ENCODE measurements at places on chromosomes 4 and X.
A peak's percentile ranks its signal among the peaks of the same experiment; 100 is the strongest.

DNA sequence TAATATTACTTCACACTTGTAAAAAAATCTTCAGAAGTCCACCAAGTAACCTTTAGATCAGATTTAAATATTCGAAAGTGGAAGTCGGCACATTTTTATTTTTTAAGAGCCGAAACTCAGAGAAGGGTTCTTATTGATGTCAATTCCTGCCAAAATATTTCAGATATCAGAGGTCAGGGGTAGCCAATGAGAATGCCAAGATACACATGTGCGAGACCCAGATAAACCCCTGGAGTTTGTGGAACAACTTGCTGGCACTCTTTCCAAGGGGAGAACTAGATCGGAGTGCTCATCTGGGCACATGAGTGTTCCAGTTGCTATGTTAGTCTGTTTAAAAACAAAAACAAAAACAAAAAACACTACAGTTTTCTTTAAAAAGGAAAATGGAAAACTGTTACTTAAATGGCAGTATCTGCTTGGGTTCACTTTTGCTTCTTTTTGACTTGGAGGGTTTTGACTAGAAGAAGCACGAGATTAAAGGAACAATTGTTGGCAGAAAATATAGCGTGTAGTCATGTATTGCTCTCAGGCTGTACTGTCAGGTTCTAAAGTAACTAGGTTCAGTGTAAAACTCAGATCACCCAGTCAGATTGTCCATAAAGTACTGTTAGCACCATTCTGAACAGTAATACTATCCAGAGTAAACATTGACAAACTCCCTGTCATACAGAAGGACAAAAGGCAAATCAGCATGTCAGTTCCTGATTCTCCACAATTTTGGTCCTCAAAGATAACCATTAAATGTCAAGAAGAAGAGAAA is 188.0 kb upstream of the PACRGL start:
- no peak for DNase-seq

GRCh38 chrX:23883737-23884354 is 23.9 kb downstream of the APOO start:
- no peak for DNase-seq

- no peak for DNase-seq
Observed at GRCh38 chr4:186074189-186074588, 5.2 kb downstream of the TLR3 start.

DNA sequence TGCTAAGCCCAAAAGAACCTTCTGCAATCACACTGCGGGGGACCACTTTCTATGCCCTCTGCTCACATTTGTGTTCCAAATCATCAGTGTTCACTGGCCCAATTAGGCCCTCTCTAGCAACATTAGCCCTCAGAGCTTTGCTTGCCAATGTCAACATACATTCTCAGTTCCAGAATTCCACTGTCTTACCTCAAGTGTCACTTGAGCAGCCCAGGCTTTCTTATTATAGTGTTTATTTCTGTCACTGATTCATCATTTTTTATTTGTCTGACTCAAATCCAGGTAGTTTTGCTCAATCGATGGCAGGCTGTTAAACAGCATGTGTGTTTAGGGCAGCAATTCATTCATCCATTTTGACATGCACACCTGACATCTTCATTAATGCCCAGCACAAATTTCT is 291.2 kb downstream of the TEX13A start:
- DNase-seq: no peak

GRCh38 chrX:68892651-68893050 is 63.8 kb downstream of the EFNB1 start:
- no peak for DNase-seq

DNA sequence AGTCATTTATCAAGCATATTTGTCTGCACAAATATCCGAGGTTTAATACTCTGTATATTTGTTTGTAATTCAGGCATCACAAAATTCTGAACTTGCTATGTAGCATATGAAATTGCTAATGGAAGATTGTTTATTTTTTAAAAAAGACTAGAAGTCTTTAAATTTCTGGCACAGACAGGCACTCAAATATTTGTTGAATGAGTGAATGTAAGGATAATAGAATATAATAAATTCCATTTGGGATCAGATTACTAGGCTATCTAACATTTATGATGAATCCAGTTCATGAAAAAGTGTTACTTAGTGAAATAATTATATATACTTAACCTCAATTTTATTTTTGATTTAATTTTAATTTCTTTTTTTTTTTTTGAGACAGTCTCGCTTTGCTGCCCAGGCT is 30.4 kb upstream of the TEC start:
- DNase-seq: no peak

DNA sequence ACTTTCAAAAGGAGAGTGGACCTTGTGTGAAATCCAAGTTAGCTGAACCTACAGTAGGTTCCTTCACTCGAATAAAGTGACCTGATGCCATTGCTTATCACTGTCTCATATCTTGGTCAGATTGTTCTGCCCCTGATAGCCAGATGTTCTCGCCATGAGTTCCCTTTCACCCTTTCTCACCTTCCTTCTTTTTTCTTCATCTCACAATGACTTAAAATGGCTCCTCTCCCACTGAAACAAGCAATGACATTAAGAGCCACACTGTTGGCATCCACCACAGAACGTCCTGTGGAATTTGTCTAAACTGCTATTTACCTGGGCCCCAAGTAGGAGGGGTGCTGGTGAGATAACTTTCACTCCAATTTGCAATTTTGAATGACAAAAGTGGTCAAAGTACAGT is 227.6 kb upstream of the PPP1R2C start:
- no peak for DNase-seq

- no peak for DNase-seq
Observed at GRCh38 chrX:12162420-12162819, 24.1 kb downstream of the FRMPD4 start.

GRCh38 chr4:126440297-126440696 is 1125.5 kb downstream of the FAT4 start:
- no peak for DNase-seq

- DNase-seq: peak; percentile 19
Observed at GRCh38 chr4:48483777-48484493, 792 bp downstream of the SLC10A4 start.

- DNase-seq: no peak
Observed at GRCh38 chr4:144801731-144802130, 155.8 kb downstream of the HHIP start.

- no peak for DNase-seq
Observed at GRCh38 chr4:39626261-39626660, 12.4 kb downstream of the SMIM14 start.

- no peak for DNase-seq
Observed at GRCh38 chr4:42513748-42514492, 116.6 kb downstream of the SHISA3 start.

GRCh38 chrX:70476934-70477733 is 32.5 kb downstream of the DLG3 start:
- DNase-seq: no peak

DNA sequence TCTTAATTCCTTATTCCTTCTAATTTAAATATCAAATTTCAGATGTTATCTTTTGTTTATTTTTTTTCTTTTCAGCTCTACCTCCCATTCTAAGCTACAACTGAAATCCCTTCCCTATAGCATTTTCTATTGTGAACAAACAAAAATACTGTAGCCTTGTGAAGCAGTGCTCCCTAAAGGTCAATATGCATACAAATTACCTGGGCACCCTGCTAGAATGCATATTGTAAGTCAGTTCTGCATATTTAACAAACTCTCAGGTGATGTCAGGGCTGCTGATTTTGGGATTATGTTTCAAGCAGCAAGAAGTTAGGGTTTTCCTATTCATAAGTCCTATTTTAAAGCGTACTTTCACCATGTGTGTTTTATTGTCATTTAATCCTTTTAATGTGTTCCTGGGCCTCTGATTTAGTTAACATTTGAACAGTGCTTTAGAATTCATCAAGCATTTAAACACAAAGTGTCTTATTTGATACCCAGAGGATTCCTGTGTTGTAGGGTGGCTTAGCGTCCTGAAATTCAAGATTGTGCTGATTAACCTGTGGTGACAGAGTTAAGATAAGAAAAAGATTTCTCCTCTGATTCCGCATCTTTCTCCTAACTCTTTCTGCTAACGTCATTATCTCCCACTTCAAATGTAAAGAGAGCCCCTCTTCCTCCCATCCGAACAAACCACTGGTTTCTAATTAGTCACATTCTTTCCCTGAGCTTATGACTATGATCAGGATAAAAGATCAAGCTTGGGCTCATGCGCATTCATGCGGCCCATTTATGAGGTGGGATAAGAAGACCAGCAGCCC is 221.3 kb downstream of the ANK2 start:
- no peak for DNase-seq

- no peak for DNase-seq
Observed at GRCh38 chrX:49978176-49978575, 55.8 kb downstream of the CLCN5 start.

DNA sequence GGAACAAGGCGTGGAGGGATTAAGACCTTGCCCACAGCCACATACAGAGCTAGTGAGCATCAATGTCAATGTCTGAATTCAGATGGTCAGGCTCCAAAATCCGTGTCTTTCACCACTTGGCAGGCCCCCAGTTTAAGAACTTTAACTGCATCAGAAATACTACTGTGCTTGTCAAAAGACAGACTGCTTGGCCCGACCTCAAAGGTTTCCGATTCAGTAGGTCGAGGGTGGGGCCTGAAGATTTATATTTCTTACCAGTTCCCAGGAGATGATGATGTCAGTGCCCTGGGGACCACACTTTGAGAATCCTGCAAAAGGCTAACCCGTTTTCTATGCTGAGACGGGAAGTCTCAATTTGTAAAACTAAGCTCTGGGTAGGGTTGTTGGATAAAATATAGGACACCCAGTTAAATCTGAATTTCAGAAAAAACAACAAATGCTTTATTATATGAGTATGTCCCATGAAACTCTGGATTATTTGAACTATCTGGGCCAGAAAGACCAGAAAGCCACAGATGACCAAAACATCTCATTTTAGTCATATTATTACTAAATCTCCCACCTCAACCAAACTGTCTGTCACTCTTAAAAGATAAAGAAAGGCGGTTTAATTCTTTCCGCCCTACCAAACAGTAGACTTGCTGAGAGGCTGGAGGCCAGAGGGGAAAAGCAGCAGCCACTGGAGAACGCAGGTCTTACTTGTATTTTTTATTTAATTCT is 42.7 kb downstream of the GATB start:
- DNase-seq: no peak

DNA sequence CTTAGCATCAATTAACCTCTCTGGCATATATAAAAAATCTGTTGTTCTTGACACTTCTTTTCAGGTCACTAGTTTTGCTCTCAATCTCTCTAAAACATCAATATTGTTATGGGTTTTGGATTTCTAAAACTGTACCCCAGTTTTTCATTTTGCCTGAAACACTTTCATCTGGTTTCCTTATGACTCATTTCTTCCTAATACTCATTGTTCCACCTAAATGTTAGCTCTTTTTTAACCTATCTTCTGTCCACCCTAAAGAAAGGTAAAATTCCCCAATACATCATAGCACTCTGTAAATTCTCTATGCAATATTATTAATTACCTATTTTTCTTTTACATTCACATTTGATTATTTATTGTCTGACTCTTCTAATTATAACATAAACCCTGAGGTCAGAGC is 575.5 kb upstream of the NDST4 start:
- DNase-seq: no peak

- no peak for DNase-seq
Observed at GRCh38 chr4:184817494-184818215, 8.1 kb downstream of the ACSL1 start.

GRCh38 chr4:58940167-58940566 is 1830.0 kb upstream of the IGFBP7 start:
- no peak for DNase-seq

DNA sequence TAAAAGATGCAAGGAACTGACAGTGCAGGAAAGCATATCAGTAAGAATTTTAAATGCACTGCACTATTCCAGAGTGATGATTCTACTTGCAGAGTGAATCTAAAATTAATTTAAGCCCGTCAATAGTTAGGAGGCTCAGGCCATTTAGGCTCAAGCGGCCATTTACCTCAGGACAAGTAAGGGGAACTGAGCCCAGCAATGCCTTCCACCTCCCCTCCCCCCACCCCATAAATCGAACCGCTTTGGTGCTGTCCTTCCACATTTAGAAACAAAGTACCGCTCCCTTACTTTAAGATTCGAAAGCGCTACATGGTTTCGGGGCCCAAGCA is 665 bp downstream of the RBM41 start:
- DNase-seq: no peak

GRCh38 chr4:37434469-37434868 is 189.9 kb downstream of the NWD2 start:
- DNase-seq: no peak

GRCh38 chrX:13015536-13016236 is 28.7 kb downstream of the FAM9C start:
- no peak for DNase-seq

GRCh38 chr4:23952258-23952657 is 62.4 kb upstream of the PPARGC1A start:
- no peak for DNase-seq

DNA sequence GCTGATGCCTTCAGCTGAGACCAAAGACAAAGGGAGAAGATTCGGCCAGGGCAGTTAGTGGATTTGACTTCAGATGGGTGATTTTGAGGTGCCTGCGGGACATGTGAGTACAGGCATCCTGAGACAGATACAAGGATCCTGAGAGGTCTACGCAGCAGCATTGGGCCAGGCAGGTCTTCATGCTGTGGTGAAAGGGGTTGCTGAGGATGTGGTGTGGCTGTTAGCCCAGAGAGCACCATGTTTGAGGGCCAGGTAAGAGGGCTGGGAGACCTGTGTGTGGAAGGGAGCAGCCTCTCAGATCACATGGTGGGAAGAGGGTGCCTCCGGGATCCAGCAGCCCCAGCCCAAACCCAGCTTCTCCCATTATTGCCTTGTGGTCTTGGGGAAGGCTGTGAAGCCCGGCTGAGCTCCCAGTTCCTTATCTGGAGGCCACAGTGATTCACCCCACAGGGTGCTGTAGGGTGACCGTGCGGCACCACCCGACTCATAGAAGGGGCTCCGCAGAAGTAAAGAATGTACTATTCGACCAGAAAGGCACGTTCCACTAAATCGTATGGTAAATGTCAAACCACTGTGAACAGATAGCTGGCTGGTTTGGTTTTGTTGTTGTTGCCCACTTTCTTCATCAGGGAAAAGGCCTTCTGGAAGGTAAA is 27.7 kb upstream of the TADA2B start:
- DNase-seq: no peak

- no peak for DNase-seq
Observed at GRCh38 chr4:8850074-8850829, 21.4 kb downstream of the HMX1 start.

- peak; percentile 47 for DNase-seq
Observed at GRCh38 chr4:26826721-26827120, 33.9 kb upstream of the STIM2 start.

- DNase-seq: no peak
Observed at GRCh38 chr4:185771711-185772390, 40.1 kb downstream of the SORBS2 start.

GRCh38 chrX:136767104-136767941 is 13.4 kb downstream of the ARHGEF6 start:
- DNase-seq: peak; percentile 46

GRCh38 chrX:15619053-15619755 is 18.4 kb upstream of the ACE2 start:
- no peak for DNase-seq

- no peak for DNase-seq
Observed at GRCh38 chr4:6257247-6258025, 12.2 kb upstream of the WFS1 start.

DNA sequence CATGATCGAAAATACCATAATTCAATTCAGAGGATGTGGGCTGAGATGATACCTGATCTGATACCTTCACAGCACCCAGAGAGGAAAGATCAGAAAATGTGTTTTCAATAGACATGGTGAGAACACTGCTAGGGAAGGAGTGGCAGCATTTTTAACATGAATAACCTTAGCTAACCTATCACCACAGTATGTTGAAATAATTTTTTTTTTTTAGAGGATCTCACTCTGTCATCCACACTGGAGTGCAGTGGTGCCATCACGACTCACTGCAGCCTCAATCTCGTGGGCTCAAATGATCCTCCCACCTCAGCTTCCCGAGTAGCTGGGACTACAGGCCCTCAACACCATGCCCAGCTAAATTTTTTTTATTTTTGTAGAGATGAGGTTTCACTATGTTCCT is 90.5 kb upstream of the RAPGEF2 start:
- no peak for DNase-seq

Data from activated B cell treated with CpG ODN at 0.5 μM for 24 hours (primary cell).